ENCODE measurements at places on chromosomes 3 and 15.

DNA sequence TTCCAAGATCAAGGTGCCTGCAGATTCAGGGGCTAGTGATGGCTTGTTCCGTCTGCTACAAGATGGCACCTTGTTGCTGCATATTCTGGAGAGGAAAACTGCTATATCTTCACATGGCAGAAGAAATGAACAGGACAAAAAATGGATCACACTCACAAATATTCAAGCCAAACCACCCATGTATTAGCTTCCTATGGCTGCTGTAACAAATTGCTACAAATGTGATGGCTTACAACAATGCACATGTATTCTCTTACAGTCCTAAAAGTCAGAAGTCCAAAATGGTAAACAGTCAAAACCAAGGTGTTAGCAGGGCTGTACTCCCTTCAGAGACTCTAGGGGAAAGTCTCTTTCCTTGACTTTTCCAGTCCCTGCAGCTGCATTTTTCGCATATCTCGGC lies 55.8 kb downstream of the TRIM42 start:
- DNase-seq = no peak

DNA sequence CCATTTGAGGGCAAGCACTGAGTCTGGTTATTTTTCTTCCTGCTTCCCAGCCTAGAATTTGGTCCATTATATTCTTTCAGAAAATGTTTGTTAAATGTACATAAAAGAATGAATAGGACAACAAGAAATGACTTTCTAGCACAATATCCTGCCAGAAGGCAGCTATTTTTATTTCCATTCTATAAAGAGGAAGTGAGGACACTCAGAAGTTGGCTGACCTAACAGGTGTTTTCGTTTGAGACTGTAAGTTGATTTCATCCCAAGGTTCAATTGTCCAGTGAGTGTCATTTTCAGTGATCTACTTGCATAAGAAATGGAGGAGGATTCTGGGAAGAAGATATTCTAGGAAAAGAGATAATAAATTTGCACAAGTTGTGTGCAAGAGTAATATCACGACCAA lies 191.9 kb upstream of the POU1F1 start:
- no peak for DNase-seq

- no peak for DNase-seq
Observed at GRCh38 chr15:80350941-80351610, 53.1 kb upstream of the ARNT2 start.

DNA sequence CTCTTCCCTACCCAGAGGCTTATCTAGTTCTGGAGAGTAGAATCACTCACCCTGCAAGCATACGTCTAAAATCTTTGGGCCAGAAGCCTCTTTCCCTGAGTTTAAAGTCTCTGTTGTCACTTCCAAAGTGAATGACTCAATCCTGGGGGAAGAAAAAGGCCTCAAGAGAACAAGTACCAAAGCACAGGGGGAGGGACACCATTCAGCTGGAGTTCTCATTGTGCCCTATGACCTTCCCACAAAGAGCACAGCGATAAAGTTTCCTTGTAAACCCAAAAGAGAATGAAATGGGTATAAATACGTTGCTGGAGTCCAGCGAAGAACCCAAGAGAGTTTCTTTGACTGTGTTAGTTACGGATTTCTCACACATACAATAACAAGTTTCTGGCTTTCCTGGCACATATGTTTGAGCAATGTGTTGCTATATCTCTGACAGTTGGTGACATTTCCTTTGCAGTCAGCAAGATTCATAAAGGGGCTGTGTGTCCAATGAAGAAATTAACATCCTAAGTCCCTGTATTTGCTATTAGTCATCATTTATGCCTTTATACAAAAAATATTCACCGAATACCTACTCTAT lies 107.3 kb upstream of the PTPRG start:
- no peak for DNase-seq

DNA sequence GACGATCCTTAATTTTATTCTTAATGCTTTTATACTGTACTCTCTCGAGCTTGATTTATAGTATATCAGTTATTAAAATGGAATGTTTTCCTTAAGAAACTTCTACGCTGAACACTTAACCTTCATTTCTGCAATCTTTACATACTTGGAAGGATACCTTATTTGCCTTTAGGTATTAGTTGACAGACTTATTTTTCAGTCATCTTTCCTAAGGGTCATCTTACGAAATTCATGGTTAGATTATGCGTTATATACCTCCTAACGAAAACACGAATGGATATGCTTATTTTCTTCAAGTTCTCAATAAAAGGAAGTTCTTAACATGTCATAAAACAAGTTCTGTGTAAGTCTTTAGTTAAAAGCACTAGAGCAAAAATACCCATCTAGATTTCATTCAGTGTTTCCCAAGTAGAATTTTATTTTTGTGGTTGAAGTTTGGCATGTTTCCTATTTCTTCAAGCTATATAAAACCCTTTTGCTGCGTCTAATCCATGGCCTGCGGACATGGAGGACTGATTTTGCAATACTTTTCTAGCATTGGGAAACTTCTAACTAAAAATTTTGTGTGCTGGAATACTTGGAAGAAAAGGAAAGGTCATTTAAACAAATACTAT lies 231.3 kb downstream of the TP63 start:
- DNase-seq = no peak

- DNase-seq = no peak
Observed at GRCh38 chr3:37715358-37715757, 146.3 kb upstream of the CTDSPL start.

DNA sequence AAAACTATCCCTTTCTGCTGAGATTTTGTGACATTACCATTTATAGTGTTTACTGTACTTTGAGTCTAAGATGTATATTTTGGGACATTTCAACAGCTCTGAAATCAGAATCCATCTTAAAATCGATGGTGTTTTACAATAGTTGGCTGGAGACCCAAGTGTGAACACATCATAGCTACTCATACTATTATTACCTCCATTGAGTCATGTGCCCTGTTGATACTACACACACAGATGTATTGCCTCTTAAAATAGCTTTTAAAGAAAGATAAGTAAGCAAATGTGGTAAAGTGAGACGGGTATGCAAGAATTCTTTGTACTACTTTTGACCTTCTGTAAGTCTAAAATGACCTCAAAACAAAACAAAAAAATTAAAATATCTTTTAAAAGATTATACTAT lies 6.7 kb downstream of the LMOD3 start:
- no peak for DNase-seq

DNA sequence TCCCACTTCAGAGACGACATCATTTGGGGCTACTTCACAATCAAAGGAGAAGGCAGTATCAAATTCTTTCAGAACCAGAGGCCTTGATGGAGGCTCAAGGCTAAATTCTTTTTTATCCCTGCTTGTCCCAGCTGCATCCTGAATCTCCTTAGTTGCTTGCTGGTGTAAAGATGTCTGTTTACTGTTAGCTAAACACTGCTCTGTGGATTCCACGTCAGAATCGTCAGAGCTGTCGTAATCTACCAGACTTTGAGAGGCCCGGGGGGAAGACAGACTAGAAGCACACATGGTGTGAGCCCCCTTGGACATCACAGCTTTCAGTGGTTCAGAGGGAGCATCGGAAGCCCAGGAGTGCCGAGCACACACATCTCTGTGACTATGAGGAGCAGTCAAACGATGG lies 32.6 kb downstream of the LINS1 start:
- DNase-seq = no peak

- no peak for DNase-seq
Observed at GRCh38 chr3:179822296-179822695, 169.5 kb downstream of the USP13 start.

- no peak for DNase-seq
Observed at GRCh38 chr3:42678447-42678846, 6.9 kb upstream of the KLHL40 start.

GRCh38 chr3:116870379-116870778 lies 160.8 kb downstream of the TUSC7 start:
- no peak for DNase-seq

GRCh38 chr3:181290941-181291340 lies 301.4 kb upstream of the DNAJC19 start:
- no peak for DNase-seq

Measured in activated CD4-positive, alpha-beta T cell treated with anti-CD3 and anti-CD28 coated beads for 4 hours (primary cell).